ENCODE measurements at places on chromosomes 6 and 20.

DNA sequence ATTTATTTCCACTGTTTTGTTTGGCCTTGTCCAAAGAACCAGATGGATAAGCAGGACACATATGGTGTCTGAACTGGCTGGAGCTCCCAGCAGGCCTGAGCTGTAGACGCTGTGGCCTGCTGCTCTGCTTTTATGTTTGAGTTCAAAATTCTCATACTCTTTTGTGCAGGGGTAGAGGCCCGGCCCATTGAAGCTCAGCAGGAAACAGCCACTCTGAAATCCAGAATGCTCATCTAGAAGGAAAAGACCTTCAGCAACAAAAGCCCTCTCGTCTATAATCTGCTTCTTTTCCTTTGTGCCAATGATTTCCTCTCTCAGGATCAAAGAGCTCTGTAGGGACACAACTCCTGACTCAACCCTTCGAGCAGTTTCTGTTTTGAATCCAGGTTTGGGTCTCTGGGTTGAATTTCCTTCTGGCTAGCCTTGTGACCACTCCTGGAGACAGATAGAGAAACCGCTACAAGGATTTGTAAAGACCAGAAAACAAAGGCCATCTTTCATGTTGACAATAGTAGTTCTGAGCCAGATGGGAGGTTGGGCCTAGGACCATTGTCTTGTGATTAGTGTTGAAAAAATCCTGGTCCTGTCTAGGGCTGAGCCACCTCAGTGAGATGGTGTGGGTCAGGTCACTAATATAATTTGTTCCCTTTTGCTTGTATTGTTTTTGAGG lies 446.7 kb downstream of the BCKDHB start:
- no peak for DNase-seq

DNA sequence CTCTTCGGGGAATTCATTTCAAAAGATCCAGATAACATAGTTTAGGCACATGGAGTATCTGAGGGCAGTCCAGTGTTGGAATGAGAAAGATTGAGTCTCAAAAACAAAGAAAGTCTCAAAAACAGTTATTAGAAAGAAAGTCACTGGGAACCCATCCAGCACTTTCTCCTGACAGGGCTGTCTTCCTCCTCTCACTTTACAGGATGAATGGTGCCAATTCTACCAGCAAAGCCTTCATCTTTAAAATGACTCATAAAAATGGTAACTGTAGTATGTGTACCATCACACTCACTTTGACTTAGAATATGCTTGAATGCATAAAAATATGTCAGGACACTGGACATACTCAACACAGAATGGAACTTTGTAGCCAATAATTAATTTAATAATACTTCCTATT lies 71.3 kb downstream of the SLC22A3 start:
- no peak for DNase-seq

DNA sequence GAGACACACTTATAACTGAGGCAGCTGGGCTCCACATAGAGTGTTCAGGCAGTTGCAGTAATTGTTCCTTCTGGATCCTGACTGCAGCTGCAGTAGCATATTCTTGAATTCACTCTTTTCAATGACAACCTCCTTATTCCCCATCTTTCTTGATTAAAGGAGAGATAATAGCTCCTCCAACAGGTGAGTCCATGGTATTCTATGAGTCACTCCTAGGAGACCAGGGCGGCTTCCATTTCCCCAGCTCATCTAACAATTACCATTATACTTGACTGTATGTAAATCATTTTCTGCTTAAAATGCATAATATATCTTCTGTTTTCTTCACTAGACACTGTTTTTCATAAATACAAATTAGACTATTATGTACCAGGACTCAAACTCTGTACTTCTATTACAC lies 62.4 kb downstream of the TENT5A start:
- peak; percentile 56 for DNase-seq

GRCh38 chr6:128161839-128162238 lies 261.0 kb upstream of the THEMIS start:
- no peak for DNase-seq

DNA sequence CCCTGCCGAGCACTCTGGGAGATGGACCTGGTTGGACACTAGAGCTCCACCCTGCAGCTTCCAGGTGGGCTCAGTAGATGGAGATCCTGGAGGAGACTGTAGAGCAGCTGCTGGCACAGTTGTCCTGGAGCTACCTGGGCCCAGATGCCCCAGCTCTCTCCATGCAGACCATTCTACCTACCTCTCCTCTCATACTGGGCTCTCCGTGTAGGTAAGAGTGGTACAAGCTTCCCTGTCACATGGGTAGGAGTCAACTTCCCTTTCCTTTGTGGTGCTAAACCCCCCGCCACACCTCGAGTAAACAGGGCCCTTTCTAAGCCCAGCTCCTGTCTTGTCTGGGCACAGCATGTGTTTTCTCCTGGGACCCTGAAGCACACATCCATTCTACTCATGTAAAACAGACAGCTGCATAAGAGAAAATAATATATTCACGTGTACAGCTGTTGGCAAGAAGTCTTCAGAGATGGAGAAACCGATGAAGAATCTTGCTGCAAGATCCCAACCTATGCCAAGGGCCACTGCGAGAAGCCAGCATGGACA lies 108.1 kb upstream of the DUSP22 start:
- DNase-seq, result no peak

GRCh38 chr6:16676978-16677377 lies 84.3 kb downstream of the ATXN1 start:
- DNase-seq, result no peak

DNA sequence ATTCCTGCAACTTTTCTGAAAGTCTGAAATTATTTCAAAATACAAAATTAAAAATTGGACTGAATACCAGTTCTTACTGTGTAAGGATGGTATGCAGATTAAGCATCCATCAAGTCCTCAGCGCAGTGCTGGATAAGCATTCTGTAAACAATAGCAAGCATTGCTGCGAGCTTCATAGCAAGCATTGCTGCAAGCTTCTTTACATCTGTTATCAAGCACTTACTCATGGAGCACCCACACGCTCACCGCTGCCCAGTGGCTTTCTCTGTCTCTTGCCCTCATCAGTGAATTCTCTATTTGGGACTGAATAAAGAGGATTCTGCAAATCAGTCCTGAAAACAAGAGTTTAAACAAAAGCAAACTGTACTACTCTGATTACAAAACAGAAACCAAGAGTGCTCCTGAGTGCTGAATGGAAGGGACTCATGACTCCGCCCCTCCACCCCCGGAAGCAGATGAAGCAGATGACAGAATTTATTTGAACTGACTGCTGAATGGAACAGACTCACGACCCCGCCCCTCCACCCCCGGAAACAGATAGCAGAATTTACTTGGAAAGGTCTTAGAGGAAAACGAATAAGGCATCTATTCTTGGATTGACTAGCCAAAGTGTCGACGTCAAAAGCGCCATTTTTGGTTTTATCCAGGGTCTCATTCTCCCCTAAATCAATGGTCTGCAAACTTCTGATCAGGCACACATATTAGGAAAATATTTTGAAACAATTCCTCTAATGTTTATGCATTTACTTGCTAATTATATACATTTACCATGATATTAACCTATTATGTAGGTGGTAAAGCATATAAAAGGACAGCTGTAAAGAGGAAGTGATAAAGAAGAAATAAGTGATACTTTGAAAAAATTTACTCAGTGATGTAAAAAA lies 22.1 kb upstream of the EYA2 start:
- no peak for DNase-seq

GRCh38 chr6:2215342-2215741 lies 30.1 kb downstream of the GMDS start:
- no peak for DNase-seq

DNA sequence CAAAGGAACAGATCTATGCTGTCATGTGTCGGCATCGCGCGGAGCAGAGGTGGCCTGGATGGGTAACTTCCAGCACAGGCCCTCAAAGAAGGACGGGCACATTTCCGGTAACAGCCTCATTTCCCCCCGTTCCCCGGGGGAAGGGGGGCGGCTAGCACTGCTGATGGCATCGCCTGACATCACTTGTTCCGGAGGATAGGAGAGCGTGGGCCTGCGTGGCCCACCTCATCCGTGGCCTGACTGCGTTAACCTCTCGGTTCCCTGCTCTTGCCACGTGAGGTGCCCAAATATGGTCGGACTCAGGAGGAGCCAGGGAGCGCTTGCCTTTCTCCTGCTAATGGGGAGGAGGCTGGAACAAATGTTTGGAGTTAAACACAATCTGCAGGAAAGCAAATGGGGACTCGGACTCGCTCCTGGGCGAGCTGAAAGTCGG lies at the start of gene AKAP12:
TSS of gene AKAP12 (plus strand) at position 365 of the 433 bp plus-strand sequence. CDS start 596 bp downstream, outside the sequence.
- no peak for DNase-seq

GRCh38 chr6:1389369-1390132 lies at the start of gene FOXF2:
FOXF2 (plus strand) TSS chr6:1389576; CDS start chr6:1389948, 372 bp downstream.
- no peak for DNase-seq

DNA sequence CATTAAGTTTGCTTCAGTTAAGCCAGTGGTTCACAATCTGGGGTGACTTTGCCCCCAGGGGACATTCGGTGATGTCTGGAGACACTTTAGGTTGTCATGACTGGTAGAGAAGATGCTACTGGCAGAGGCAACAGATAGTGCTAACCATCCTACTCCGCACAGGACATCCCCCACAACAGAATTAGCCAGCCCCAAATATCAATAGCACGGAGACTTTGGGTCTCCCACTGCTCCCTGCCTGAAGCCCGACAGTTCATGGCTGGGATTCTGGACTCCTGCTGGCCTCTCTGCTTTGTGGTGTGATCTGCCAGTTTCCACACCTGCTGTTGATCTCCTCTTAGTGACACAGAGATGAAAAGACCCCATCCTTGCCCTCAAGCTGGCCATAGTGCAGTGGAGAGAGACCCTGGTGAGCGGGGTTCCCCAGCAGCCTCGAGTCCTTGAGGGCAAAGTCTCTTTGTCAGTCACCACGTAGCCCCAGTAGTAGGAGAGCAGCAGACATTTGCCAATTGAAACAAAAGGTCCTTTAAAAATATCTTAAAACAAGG lies 24.7 kb upstream of the TTPAL start:
- no peak for DNase-seq

DNA sequence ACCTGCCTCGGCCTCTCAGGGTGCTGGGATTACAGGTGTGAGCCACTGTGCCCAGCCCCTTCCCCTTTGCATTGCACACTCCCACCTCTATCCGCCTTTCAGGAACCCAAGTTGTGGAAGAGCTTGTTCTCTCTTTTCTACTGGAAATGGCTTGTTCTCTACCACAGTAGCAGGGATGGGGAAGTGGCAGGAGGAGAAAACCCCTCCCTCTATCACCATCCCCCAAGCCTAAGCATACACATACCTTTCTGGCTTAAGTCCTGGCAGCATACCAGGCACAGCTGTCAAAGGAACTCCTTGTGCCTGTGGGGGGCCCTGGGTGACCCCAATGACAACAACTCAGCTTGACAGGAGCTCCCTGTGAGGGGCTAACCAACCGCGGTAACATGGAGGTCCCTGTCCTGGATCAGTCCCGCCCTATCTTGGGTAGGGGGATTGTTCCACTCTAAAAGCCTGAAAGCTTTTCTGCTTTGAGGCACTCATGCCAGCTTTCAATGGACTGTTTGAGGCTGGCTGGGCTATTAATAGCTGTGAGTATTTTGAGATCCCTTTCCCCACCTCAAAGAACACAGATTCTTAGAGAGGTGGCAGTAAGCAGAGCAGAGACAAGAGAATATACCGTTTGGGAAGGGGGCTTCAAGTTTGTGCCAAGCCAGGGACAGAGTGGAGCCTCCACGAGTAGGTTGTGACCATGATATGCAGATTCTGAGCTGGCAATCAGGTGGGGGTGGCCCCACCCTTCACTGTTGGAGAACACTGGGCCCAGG lies 2.3 kb downstream of the KLHDC3 start:
- no peak for DNase-seq

- DNase-seq, result no peak
Measured at GRCh38 chr6:103177791-103178190, 1681.9 kb downstream of the HACE1 start.

DNA sequence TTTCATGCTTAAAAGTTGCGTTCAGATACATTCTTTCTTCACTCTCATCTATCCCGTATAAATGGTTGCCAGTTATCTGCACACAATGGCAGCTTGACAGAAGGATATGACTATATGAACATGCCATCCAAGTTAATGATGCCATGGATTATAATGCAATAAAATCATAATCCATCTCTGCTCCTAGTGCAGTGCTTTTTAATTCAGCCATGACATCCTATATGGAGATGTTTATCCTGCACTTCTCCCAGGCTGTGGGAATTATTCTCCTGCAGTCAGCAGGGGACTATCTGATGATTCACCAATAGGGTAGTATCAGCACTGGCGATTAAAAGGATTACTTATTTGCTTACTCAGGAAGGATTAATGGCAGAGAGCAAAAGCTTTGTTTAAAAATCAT lies 273.8 kb downstream of the SAMD5 start:
- DNase-seq, result no peak

- DNase-seq, result no peak
Measured at GRCh38 chr6:3090013-3090412, 21.7 kb downstream of the RIPK1 start.

- DNase-seq, result no peak
Measured at GRCh38 chr6:139473731-139474130, 99.3 kb upstream of the CITED2 start.

DNA sequence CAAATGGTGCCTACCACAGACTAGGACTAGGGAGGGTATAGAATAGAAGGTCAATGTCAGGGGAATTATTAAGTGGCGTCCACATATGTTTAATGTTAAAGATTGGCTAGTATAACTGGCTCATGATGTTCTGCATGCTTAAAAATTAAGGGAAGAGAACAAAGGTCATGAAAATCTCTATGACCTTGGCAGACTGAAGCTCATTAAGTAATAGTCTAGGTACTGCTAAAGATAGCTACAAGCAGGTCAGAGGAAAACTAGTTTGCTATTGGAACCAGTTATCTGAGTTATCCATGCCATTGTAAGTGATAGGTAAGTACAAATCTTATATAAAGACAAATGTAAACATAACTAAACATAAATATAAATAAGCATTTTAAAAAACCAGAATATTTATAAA lies 32.9 kb upstream of the PRSS35 start:
- DNase-seq, result no peak

- no peak for DNase-seq
Measured at GRCh38 chr6:84882768-84883766, 118.7 kb upstream of the TBX18 start.

DNA sequence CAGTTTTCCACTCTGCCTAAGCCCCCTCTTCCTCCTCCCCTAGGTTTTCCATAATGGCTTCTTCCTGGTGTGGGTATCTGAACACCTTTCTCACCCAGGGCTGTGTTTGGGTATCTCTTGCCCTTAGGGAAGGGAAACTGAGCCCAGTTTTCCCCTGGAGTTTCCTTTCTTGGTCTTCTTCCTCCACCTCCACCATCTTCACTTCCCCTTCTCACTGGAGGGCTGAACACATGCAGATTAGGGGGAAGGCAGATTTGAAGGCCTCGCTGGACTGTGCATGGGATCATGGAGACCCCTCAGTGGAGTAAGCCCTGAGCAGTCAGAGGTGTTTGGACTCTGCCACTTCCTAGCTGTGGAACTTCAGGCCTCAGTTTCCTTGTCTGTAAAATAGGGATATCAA lies 27.8 kb downstream of the FOXP4 start:
- DNase-seq, result no peak

DNA sequence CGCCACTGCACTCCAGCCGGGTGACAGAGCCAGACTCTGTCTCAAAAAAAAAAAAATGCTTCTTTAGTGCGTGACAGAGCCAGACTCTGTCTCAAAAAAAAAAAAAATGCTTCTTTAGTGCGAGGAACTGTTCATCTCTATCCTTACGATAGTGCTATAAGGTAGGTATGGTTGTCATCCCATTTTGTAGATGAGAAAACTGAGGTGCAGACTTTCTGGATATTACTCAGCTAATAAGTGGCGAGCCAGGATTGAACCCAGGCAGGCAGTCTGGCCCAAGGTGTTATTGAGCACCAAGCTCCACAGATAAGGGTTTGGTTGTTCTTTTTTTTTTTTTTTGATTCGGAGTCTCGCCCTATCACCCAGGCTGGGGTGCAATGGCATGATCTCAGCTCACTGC lies 11.9 kb downstream of the MEA1 start:
- no peak for DNase-seq

- no peak for DNase-seq
Measured at GRCh38 chr20:57395111-57395966, 4.1 kb downstream of the RBM38 start.

Data from NCI-H187 treated with DMSO at 0.1 percent for 48 hours (cell line).